SJSA1 (cell line): ENCODE measurements at places on chromosomes 5 and 9. TPM values are rescaled to one million over a fixed set of nuclear protein-coding genes. Genes with fewer than 3 reads are reported as not detected.

DNA sequence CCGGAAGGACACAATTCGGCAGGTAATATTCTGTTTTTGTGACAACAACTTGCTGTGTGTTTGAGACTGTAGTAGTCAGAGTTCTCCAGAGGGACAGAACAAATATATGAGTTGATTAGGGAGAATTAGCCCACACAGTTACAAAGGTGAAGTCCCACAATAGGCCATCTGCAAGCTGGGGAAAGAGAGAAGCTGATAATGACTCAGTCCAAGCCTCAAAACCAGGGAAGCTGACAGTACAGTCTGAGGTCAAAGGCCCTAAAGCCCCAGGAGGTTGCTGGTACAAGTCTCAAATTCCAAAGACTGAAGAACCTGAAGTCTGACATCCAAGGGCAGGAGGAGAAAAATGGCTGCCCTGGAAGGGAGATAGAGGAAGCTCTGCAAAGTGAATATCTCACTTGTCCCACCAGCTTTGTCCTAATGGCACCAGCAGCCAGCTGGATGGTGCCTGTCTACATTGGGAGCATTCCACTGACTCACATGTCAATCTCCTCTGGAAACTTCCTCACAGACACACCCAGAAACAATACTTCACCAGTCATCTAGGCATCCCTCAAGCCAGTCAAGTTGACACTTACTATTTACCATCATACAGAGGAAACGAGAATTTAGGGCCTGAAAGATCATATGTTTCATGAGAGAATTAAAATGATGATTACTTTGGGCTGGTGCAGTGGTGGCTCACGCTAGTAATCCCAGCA is 36.3 kb upstream of the CTXN3 start:
- DNase-seq, result no peak

DNA sequence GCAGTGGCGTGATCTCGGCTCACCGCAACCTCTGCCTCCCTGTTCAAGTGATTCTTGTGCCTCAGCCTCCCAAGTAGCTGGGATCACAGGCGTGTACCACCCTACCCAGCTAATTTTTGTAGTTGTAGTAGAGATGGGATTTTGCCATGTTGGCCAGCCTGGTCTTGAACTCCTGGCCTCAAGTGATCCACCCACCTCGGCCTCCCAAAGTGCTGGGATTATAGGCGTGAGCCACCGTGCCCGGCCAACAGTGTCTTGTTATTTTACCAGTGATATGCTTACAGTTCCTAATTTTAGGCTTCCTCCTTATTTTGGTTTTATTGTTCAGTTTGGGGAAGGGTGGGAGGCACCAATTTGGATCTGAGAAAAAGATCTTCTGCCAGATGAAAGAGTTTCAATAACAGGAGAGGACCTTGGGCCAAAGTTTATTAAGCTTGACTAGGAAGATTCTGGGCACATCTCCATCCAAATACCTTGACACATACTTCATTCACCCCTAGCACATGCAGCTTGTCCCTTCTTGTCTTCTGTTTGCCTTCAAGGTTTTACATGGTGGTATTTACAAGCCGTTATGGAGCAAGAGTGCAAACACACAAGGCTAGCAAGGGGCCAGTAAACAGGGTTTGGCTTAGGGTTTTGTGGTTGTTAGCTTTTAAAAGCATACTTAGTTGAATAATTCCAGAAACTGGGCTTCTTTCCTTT is 168.1 kb upstream of the DMRT1 start:
- DNase-seq, result no peak

- peak; percentile 82 for DNase-seq
These were observed 22.3 kb upstream of the RHOBTB3 start for GRCh38 chr5:95708876-95709275.

DNA sequence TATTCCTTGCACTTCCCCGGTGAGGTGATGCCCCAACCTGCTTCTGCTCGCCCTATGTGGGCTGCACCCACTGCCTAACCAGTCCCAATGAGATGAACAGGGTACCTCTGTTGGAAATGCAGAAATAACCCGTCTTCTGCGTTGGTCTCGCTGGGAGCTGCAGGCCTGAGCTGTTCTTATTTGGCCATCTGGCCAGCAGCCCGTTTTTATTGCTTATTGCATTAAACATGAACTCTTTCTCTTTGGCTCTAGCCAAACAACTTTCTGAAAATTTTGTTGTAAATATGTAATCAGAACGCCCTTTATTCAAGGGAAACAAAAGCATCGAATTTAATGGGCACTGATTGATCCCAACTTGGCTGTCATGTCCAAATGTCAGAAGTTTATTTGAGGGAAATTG is 124.7 kb upstream of the FTMT start:
- DNase-seq, result no peak

DNA sequence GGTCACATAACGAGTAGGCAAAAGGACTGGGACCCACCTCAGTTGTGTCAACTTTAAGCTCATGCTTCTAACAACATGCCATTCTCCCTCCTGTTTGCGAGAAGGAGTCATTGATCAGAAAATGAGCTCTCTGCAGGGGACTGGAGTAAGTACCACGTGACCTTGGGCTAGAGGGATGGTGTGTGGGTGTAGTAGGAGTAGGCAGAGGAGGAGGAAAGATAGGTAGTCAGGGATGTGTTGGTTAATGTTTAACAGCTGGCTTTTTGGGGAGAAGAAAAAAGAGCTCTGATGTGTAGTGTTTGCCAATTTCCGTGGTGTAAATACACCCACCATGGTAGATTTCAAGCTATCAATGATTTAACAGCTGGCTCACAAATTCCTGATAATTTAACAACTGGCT is 160.3 kb upstream of the TBC1D2 start:
- no peak for DNase-seq

DNA sequence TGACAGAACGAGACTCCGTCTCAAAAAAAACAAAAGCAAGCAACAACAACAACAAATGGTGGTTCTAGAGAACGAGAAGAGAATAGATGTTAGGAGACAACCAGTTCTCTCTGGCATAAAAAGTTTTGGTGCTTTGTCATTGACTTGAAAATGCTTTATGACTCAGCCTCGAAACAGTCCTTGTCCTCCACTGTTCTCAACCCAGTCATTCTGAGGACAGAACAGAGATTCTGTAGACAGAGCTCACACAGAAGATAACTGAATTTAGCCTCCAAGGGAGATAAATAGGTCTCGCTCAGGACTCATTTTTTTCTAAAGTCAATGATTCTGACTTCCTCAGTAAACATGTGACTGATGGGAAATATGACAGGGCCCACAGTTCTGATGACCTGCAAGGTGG is 76.0 kb upstream of the FSTL4 start:
- DNase-seq, result no peak

Gene PCDHA1
- not detected in 2 replicates for total RNA-seq

Gene MAMDC4
- 0.42 and 1.0 TPM in 2 replicates for total RNA-seq

Gene ASPN
- not detected in 2 replicates for total RNA-seq
